ENCODE measurements at places on chromosomes 7 and 10.

GRCh38 chr7:120462991-120463390, 190.0 kb downstream of the KCND2 start:
- DNase-seq, result no peak

DNA sequence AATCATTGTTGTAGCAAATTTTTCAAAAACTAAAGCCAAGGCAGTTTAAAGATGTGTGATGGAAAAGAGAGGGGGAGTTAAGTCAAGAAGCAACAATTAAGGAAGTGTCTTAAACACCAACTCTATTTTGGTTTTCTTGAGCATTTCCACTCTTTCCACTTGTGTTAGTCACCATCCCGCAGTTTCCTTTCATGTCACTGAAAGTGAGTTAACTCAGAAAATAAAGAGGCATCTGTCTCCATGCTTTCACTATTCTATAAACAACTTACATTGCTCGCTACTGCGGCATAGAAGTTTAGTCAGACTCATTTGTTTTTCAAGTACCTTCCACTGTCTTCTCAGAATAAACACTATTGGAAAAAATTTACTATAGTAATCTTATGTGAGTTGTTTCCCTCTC, 284.9 kb upstream of the SEMA3D start:
- no peak for DNase-seq

- no peak for DNase-seq
Measured at GRCh38 chr7:44222074-44222473, 21.3 kb downstream of the YKT6 start.

- DNase-seq, result no peak
Measured at GRCh38 chr7:45889367-45890067, 1.2 kb downstream of the IGFBP1 start.

DNA sequence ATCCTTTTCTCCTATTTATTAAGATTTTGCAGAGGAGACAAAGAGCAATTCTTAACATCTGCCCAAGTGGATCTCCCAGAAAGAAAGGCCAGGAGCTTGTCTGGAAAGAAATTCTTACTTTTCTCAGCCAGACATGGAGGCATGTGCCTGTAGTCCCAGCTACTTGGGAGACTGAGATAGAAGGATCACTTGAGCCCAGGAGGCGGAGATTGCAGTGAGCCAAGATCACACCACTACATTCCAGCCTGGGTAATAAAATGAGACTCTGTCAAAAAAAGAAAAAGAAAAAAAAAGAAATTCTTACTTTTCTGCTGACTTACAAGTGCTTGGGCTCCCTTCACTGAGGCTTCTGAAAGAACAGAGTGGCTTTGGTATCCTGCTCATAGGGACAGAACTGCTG, 2.4 kb upstream of the CYP3A43 start:
- DNase-seq, result no peak

DNA sequence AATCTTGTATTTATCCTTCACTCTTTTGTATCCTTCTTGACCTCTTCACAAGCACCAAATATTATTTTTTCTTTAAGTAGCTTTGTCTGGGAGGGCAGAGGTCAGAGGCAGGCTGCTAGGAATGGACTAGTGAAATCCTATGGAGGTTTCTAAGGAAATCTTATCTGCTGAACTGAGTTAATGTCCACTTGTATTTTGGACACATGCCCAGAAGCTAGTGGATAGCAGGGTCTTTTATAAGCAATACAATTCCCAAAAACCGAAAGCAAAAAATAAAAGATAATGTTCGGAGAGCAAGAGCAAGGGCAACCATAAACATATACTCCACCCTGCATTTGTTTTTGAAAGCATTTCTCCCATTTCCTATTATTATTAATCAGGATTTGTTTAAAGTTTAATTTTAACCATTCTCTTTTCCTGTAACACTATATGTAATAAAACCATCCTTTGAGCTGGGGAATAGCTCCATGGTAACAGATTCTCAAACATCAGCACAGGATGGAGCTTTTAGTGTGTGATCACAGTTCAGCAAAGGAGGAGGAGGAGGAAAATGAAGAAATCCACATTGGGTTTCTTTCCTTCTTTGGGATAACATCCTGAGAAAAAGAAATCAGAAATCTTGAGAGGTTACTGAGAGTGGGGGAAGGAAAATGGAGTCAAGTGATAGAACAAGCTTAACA, 328.2 kb upstream of the LRRN3 start:
- no peak for DNase-seq

DNA sequence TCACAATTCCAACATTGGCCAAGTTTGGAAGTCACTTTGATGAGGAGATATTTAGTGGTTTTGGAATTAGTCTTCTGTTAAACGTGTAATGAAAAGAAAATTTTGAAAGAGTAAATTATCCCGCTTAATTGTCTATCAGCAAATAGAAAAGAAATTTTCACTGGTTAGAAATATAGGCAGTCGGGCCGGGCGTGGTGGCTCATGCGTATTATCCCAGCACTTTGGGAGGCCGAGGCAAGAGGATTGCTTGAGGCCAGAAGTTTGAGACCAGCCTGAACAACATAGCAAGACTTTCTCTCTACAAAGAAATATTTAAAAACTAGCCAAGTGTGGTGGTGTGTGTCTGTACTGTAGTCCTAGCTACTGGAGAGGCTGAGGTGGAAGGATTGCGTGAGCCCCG, 13.4 kb downstream of the CNTNAP2 start:
- DNase-seq, result no peak

GRCh38 chr10:104581884-104582601, 59.0 kb upstream of the SORCS3 start:
- DNase-seq, result no peak

- no peak for DNase-seq
Measured at GRCh38 chr10:95909561-95909960, 1.8 kb downstream of the CC2D2B start.

GRCh38 chr10:101573885-101574753, 13.9 kb downstream of the POLL start:
- no peak for DNase-seq

DNA sequence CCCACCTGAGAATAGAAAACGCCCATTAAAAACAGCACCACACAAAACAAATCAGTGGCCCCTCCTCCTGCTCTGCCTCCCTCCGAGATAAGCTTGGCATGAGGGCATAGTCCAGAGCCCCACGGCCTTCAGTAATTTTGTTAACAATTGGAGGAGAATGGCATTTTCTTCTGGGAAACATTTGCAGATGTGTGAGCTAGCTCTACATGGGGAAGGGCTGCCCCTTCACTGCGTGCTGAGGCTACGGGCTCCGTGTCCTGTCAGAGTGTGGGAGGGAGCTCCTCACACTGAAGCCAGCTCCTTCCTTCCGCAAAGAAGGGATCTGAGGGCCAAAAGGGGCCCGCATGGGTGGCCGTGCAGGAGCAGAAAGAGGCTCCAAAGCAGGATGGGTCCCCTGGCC, 15.2 kb downstream of the GRK5 start:
- no peak for DNase-seq

DNA sequence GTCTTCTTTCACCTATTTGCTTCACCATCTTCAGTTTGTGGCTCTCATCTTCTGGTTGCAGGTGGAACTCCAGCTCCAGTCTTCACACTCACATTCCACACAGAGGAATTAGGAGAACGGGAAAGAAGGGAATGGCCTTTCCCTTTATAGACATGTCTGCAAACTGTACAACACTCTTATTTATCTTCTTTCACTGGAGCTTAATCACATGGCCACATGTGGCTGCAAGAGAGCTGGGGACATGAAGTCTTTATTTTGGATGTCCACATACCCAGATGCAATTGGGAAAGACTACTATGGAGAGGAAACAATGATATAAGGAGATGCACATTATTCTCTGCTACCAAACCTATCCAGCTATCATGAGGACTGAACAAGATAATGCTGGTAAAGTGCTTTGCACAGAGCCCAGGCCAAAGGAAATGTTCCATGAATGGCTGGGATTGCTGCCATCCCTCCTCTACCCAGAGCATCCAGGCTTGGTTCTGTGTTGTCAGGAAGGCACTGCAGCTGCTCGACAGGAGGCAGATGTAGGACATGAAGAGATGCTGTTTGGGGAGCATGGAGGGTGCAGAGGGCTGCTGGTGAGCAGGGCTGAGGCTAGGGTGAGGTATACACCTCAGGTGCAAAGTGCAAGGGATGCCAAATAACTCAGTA, 183.8 kb upstream of the TBX20 start:
- DNase-seq, result no peak

GRCh38 chr10:14087566-14087965, 243.2 kb downstream of the FRMD4A start:
- DNase-seq, result no peak

- DNase-seq, result no peak
Measured at GRCh38 chr10:91743465-91743864, 54.8 kb upstream of the TNKS2 start.

DNA sequence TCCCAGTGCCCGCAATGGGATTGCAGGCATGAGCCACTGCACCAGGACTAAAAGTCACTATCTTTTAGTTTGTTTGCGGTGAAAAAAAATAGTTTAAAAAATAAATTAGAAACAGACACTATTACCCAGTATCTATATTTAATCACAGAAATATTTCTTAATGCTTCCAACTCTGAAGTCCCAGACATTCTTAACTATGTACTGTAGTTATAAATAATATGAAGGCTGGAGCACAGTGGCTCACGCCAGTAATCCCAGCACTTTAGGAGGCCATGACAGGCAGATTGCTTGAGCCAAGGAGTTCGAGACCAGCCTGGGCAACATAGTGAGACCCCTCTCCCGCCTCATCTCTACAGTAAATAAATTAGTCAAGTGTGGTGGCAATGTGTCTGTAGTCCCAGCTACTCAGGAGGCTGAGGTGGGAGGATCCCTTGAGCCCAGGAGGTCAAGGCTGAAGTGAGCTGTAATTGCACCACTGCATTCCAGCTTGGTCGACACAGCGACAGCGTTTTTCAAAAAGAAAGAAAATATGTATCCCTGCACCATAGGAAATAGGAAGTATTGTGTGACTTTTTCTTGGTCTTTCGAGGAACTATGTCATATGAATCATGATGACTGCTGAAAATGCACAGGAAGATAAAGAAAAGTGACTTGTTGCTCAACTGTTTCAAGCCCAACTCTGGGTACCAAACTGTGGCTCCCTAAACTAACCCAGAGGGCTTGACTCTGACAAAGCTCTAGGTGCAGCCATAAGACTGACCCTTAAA, 74.9 kb upstream of the STEAP1B start:
- no peak for DNase-seq

GRCh38 chr10:48463318-48464003, 141.4 kb downstream of the ARHGAP22 start:
- no peak for DNase-seq

DNA sequence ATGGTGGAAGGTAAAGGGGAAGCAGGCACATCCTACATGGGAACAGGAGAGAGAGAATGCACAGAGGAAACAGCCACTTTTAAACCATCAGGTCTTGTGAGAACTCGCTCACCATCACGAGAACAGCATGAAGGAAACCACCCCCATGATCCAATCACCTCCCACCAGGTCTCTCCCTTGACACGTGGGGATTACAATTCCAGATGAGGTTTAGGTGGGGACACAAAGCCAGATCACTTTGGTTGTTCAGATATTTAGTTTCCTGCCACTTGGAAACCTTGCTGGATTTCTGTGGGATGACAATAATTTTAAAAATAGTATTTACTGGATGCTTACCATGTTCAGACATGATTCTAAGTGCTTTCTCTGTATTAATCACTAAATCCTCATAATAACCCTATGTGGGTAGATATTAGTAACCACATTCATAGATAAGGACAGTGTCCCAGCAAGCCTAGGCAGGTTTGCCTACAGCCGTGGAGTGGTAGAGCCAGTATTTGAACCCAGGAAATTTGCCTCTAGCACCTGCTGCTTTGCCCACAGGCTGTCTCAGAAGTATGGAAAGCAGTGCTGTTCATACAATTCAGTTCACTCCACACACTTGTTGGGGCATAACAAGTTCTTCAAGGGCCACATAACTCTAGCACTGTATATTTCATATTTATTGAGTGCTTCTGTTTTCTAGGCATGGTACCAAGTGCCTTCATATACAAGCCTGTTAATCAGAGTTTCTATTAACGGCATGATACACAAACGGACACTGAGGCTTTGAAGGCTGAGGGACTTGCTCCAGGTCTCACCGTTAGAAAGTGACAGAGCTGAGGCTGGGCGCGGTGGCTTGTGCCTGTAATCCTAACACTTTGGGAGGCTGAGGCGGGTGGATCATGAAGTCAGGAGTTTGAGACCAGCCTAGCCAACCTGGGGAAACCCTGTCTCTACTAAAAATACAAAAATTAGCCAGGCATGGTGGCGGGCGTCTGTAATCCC, 8.3 kb downstream of the TLL2 start:
- DNase-seq, result no peak

GRCh38 chr7:124201768-124202349, 169.0 kb upstream of the TMEM229A start:
- DNase-seq, result no peak

DNA sequence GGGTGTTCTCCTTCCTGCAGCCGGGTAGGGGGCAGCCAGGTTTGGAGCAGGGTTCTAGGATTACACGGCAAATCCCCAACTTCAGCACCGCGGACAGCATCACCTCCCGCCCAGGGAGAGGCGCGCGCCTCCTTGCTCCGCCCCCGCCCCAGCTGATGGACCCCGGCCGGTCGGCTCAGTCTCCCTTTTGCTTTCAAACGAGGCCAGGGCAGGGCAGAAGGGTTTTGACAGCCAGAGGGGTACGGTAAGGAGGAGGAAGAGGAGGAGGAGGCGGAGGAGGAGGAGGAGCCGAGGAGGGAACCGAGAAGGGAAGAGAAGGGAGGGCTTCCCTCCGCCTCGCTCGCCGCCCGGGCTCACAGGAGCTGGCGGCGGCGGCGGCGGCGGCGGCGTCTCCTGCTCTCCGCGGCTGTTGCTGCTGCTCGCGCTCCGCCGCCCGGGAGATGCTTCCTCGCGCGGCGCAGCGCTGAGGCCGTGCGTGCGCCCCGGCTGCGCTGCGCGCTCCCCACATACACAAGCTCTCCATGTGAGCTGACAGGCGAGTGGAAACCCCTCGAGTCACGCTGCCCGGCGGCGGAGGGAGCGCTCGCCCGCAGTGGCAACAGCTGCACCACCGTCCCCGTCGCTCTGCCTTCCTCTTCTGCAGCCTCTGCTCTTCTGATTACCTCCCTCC, 615 bp upstream of the CNTNAP2 start:
- DNase-seq, result no peak

GRCh38 chr7:27520815-27521790, 141.6 kb downstream of the HIBADH start:
- DNase-seq, result no peak

DNA sequence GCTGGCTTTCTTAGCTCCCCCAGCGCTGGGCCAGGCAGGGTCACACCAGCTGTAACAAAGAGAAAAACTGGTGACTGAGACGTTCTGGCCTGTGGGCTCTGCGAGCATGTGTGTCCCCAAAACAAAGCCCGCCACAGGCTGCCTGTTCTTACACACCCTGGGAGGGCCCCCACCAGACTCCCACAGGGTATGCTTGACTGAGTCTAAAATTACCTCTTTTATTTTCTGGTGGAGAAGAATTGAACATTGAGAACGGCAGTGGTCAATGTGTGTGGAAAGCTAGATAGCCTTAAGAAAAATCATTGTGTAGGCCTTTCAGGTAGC, 808 bp downstream of the C10orf71 start:
- no peak for DNase-seq

DNA sequence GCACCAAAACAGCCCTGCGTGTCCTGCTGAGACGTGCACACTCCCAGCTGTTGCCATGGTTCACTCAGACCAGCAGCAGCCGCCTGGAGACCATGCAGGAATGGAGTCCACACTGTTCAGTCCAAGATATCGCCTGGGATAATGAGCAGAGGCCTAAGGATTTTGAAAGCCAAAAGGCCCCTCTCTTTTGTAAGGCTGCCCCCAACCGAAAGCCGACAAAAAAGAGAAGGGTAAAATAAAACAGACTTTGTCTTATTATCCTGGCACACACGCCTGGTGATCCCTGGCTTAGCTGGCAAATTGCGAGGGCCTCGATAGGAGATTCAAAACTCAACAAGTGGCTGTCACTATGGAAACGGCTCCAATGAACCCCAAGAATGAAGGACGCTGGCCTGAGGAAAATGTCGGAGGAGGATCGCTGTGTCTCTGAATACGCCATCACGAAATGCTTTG, 263.6 kb downstream of the SKIDA1 start:
- no peak for DNase-seq

All from LoVo (cell line).